Thoracic aorta (tissue), 2 donors: ENCODE measurements at places on chromosomes 7 and 10. TPM values are rescaled to one million over a fixed set of nuclear protein-coding genes. Genes with fewer than 3 reads are reported as not detected.

DNA sequence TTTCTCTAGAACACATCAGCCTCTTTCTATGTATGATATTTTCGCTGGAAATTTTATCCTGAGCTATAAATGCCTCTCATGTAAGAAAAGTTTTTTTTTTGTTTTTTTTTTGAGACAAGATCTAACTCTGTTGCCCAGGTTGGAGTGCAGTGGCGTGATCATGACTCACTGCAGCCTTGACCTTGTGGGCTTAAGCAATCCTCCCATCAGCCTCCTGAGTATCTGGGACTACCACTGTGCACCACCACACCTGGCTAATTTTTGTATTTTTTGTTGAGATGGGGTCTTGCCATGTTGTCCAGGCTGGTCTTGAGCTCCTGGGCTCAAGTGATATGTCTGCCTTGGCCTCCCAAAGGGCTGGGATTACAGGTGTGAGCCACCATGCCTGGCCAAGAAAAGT lies 80.4 kb downstream of the ADK start:
- DNase-seq: no peak

Gene CNNM1
- total RNA-seq: 0.68 TPM

GRCh38 chr10:69952069-69952800 lies 100.4 kb upstream of the MACROH2A2 start:
- DNase-seq: no peak

DNA sequence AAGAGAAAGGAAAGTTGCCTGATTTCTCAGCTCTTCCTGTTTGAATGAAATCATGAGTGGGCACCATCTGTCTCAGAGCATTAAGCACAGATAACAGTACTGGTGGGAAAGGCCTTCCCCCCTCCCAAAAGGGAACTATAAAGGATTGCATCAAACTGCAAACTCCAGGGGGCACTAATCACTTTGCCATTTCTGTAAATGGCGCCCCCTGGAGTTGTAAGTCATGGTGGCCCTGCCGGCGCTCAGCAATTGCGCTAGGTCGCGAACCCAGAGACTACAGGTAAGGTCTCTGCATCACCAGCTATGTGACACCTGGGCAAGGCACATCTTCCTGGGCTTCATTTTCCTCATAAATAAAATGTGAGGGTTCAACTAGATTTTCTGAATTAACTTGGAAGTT lies 11.1 kb downstream of the LRRC4 start:
- DNase-seq: no peak

DNA sequence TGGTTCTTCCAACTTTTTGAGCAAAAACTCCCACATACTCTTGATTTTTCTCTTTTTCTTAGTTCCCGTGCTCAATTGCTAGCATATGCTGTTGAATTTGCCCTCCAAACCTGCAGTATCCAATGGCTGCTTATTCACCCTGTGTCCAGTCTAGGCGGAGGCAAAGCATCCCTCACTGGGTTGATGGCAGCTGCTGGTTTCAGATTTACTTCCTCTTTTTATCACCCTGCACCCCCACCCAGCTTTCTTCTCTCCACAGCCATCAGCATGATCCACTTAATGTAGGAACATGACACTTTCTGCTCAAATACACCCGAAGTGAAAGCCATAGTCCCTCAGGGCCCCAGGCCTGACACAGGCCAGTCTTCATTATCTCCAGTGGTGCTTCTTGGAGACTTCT lies 87.6 kb upstream of the ADARB2 start:
- DNase-seq: no peak

DNA sequence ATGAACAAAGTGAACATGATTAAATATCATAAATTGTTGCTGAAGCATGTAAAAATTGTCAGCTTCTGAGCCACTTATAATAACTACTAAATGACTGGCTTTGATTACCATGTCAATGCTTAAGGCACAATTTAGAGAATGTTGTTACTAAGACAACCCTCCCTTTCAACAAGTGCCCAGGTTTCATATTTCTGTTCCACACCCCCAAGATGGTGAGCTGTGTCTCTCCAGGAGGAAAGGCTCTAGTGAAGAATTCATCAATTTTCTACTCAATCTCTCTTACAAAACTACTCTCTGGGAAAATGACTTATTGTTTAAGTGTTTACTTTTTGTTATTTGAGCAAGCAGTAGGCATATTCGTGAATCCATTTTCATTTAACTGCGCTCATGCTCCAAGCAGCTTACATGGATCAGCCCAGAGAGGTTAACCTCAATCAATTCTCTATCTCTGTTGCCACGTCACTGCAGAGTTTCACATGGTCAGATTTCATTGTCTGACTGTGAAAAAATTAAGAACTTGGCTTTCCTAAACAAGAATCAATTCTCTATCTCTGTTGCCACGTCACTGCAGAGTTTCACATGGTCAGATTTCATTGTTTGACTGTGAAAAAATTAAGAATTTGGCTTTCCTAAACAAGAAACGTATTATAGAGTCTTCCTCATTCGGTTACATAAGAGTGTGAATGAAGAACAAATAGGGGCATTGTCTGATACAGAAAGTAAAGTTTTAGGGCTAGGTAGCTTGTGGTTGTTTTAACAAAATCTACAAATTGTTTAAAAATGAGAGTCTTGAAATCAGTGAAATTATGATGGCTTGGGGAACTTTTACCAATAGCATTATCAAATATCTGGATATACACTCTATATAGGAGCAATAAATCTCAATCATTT lies 49.7 kb downstream of the CCDC71L start:
- no peak for DNase-seq

- no peak for DNase-seq
These were observed 39.6 kb upstream of the KLHL7 start for GRCh38 chr7:23065974-23066373.
